ENCODE measurements at places on chromosomes 2 and 18.

DNA sequence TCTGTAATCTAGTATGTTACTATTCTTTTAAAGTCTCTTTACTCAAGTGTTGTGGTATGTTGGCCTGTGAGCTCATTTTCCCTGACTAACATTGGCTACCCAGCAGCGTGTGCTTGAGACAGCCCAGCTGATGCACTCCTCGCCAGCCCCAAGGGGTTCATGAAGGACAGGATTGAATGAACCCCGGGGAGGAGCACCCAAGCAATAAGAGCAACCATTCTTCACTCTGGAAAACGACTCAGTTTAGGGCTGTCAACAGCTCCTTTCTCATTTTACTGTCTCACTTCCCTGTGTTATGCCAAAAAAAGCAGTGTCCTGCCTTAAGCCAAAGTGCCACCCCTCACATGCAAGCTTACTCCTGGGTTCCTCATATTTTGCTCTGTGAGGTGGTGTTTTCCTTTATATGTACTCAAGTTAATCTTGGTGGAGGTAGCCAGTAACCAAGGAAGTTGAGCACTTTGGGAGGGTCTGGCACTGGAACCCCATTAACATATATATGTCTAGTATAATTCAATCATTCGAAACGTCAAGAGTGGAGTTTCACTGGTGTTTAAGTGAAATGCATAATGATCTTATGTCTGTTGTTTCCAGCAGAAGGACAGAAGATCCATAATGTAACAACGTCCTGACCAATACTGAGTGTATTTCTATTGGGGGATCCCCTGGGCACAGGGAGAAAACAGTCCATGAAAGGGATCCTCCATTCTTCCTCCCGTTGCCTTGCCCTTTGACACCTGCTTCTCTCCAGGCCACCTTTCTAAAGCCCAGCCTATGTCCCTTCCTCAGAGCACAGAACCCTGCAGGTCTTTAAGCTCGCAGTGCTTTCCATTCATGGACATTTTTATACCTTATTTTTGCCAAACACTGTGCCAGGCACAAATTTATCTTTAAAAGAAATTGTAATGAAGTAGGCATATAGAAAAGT lies 43.2 kb downstream of the ATIC start:
- no peak for DNase-seq

- no peak for DNase-seq
Observed at GRCh38 chr18:25759111-25759510, 331.3 kb downstream of the SS18 start.

DNA sequence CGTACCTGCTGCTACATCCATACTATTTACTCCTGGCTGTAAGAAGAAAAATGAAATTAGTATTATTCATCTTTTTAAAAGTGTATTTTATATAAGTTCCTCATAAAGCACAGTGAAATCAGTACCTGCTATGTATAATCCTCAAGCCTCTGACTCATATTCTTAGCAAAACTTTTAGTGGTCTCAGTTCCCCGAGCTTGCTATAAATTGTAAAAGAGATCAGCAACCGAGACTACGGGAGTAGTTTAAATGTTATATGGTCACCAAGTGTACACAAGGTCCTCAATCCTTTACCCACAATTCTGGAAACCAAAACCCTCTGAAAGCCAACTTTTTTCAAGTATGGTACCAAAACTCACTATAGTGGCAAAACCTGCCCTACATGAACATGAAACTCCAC lies 24.2 kb downstream of the PRPF40A start:
- no peak for DNase-seq

DNA sequence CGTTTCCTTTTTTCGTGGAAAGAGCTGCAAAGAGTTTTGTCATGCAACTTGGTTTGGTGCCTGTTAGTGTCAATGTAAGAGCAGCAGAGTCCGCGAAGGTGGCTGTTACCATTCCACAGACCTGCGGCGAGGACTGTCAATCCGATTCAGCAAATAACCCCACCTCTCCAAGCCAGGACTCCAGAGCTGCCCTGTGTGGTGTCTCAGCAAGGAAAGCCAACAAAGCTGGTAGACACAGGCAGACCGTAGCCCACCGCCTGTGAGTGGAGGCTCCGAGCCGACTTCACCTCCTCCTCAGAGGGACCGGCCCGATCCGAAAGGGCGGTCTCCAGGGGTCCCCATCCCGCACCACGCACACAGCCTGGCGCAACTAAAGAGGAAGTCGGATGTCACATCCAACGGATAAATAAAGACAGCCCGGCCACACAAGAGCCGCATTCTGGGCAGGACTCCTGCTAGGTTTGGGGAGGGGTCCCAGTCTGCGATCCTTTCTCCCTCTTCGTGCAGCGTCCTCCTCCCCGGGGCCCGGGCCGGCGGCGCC lies 819 bp downstream of the ANKRD44 start:
- peak; percentile 42 for DNase-seq

DNA sequence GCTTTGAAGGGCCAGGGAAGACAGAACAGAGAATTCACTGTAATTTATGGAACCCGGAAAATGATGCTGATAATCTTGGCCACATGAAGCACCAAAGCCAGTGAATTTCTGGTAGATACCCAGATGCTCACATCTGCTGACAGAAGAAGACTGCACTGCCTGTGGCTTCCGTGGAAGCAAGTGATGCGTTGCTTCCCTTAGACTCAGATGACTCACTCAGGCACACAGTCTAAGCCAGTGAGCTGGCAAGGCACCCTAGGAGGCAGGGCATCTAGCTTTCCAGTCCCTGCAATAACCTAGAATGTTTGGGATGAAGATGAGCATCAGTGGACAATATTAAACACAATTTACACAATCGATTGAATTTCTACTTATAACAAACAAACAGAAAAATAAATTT lies 284.7 kb downstream of the CMPK2 start:
- no peak for DNase-seq
